Thyroid gland (tissue), 4 donors: ENCODE measurements at places on chromosomes 13 and 19. TPM values are rescaled to one million over a fixed set of nuclear protein-coding genes. Genes with fewer than 3 reads are reported as not detected.

The ATP4B gene
- not detected for total RNA-seq

The NFIX gene
- total RNA-seq, result 59.9 TPM

The DENND1C gene
- not detected for total RNA-seq

The SYT5 gene
- not detected for total RNA-seq

The POGLUT2 gene
- 3.0 TPM for total RNA-seq

The SIX5 gene
- total RNA-seq, result 18.3 TPM

The BEST2 gene
- total RNA-seq, result not detected

The NCCRP1 gene
- 0.45 TPM for total RNA-seq

DNA sequence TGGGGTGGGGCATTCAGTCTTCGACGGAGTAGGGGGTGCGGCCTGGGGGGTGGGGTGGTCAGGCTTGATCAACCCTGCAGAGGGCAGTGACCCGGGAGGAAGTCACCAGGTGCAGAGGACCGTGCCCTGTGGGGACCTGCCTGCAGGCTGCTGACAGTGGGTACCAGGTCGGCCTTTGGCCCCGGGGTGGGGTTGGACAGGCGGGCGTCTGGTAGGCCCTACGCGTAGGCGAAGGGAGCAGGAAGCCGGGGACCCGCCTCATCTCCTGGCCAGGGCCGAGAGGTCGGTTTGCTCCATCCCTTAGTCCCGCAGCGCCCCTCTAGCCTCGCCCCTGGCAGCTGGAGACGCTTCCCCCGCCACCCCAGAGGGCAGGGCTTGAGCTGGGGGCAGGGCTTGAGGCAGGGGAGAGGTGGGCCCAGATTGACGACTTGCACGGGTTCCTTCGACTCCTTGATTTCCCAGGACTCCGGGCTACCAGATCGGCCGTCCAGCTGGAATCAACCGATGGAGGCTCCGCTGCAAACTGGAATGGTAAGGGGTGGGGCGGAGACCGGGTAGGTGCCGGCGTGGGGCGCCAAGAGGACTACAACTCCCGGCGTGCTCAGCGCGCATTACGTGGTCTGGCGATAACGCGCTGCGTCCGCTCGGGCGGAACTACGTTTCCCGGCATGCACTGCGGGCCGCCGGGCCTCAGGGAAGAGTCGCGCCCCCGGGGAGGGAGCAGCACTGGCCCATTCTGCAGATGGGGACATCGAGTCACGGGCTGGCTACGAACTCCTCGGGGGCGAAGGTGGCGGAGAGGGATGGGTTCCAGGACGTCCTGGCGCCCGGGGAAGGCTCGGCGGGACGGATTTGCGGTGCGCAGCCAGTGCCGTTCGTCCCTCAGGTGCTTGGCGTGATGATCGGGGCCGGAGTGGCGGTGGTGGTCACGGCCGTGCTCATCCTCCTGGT lies at the start of gene PNPLA6:
TSS of gene PNPLA6 (plus strand) at position 671 of the 951 bp plus-strand sequence. CDS start at position 743, 72 bp downstream.
- H3K4me3 ChIP-seq, result peak within 1 kb of the TSS; percentile 42
- peak; percentile 96 for DNase-seq
- H3K36me3 ChIP-seq, result peaks cover 17% of the 10 kb centered on the region
- H3K27ac ChIP-seq, result peak within 1 kb of the TSS; percentile 52
- H3K4me1 ChIP-seq, result peaks cover 13% of the 10 kb centered on the region
- H3K27me3 ChIP-seq, result no peaks in the 10 kb centered on the region

DNA sequence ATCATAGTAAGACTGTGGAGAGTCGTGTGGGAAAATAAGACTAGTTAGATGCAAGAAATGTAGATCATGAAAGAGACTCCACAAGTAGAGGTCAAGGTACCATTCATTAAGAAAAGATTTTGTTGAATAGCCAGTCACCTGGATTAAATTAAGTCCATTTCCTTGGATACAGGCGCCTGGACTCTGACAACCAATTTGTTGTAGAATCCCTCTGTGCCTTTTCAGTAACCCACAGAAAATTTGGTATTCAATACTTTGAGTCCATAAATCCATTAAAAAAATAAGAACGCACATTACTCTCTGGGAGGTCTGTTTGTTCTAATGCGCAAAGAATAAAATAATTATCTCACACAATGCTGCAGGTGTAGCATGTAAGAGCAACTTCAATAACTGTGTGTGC lies 469.4 kb downstream of the KLF12 start:
- H3K27ac ChIP-seq, result no peak overlapping the region
- no peaks in the 10 kb centered on the region for H3K27me3 ChIP-seq
- no peak for DNase-seq
- no peaks in the 10 kb centered on the region for H3K36me3 ChIP-seq
- H3K4me3 ChIP-seq, result no peak overlapping the region
- peaks cover 9% of the 10 kb centered on the region for H3K4me1 ChIP-seq

GRCh38 chr13:90094357-90094756 lies 1253.1 kb upstream of the MIR17HG start:
- H3K36me3 ChIP-seq, result no peaks in the 10 kb centered on the region
- no peak overlapping the region for H3K4me3 ChIP-seq
- H3K27me3 ChIP-seq, result no peaks in the 10 kb centered on the region
- DNase-seq, result no peak
- no peak overlapping the region for H3K27ac ChIP-seq

GRCh38 chr13:66623129-66623820 lies 606.9 kb downstream of the PCDH9 start:
- no peaks in the 10 kb centered on the region for H3K36me3 ChIP-seq
- H3K4me1 ChIP-seq, result no peaks in the 10 kb centered on the region
- H3K27ac ChIP-seq, result no peak overlapping the region
- H3K27me3 ChIP-seq, result no peaks in the 10 kb centered on the region
- H3K4me3 ChIP-seq, result no peak overlapping the region
- no peak for DNase-seq

GRCh38 chr19:16070366-16070990 lies 5.8 kb upstream of the TPM4 start:
- no peaks in the 10 kb centered on the region for H3K36me3 ChIP-seq
- H3K27ac ChIP-seq, result peak overlapping the region; percentile 53
- DNase-seq, result peak; percentile 42
- no peaks in the 10 kb centered on the region for H3K27me3 ChIP-seq
- H3K4me1 ChIP-seq, result peaks cover 14% of the 10 kb centered on the region

- no peaks in the 10 kb centered on the region for H3K27me3 ChIP-seq
- H3K36me3 ChIP-seq, result peaks cover 75% of the 10 kb centered on the region
- H3K4me1 ChIP-seq, result no peaks in the 10 kb centered on the region
- no peak overlapping the region for H3K27ac ChIP-seq
- H3K4me3 ChIP-seq, result no peak overlapping the region
- no peak for DNase-seq
Observed at GRCh38 chr19:42229855-42230351, 9.8 kb downstream of the ZNF526 start.

DNA sequence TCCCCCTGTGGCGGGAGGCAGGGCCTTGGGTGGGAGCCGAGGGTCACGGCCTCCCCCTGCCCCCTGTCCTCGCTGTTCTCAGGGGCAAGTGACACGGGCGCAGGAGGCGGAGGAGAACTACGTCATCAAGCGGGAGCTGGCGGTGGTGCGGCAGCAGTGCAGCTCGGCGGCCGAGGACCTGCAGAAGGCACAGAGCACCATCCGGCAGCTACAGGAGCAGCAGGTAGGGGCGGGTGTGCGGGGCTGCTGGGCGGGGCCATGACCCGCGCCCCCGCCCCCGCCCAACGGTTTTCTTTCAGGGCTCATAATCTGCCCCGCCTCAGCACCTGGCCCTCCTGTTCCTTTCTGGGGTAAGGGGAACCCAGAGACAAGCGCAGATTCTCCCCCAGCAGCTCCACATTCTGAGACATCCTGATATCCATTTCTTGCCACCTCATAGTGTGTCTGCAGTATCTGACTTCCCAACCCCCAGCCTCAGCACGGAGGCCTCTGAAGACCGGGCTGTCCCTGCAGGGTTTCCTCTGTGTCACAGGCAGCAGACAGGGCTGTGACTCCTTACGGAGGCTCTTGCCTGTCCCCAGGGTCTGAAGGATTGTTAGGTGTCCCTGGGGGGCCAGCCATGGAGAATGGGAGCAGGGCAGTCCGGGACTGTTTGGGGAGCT lies 15.9 kb downstream of the PRR36 start:
- H3K27me3 ChIP-seq, result no peaks in the 10 kb centered on the region
- no peaks in the 10 kb centered on the region for H3K36me3 ChIP-seq
- peaks cover 14% of the 10 kb centered on the region for H3K4me1 ChIP-seq
- no peak overlapping the region for H3K27ac ChIP-seq
- H3K4me3 ChIP-seq, result no peak overlapping the region
- no peak for DNase-seq

DNA sequence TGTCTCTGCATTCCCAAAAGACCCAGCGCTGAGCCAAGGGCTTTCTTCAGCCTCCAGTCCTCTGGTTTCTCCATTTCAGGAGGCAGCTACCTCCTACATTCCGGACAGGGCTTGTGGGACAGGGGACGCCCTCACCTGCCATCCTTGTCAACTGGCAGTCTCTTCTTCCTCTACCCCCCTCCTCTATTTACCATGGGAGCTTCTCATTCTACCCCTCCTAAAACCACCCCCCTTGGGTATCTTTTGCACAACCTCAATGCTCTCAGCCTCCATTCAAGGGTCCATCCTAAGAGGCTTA lies 43.8 kb downstream of the ZNF93 start:
- DNase-seq, result no peak
- no peak overlapping the region for H3K27ac ChIP-seq
- H3K27me3 ChIP-seq, result no peaks in the 10 kb centered on the region

DNA sequence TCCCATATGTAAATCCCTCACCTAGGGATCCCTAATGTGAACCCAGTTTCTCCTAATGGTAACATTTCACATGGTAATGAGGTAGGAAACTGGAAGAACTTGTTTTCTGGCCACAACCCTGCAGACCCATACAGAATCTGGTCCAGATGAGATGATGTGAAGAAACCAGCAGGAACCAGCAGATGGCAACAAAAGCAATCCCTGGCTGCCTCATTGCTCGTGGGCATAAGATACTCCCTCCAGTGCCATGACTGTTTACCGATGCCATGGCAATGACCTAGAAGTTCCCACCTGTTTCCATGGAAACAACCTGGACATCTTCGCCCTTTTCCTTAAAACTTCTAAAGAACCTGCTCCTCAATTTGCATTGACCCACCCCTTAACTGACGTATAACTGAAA lies 1.4 kb upstream of the CD209 start:
- DNase-seq, result no peak
- H3K27me3 ChIP-seq, result no peaks in the 10 kb centered on the region
- H3K36me3 ChIP-seq, result no peaks in the 10 kb centered on the region
- H3K27ac ChIP-seq, result no peak overlapping the region
- H3K4me1 ChIP-seq, result no peaks in the 10 kb centered on the region

- no peaks in the 10 kb centered on the region for H3K36me3 ChIP-seq
- H3K27ac ChIP-seq, result no peak overlapping the region
- H3K27me3 ChIP-seq, result no peaks in the 10 kb centered on the region
- peak; percentile 40 for DNase-seq
- H3K4me1 ChIP-seq, result peaks cover 4% of the 10 kb centered on the region
Observed at GRCh38 chr19:9945319-9945966, 9.1 kb upstream of the OLFM2 start.

DNA sequence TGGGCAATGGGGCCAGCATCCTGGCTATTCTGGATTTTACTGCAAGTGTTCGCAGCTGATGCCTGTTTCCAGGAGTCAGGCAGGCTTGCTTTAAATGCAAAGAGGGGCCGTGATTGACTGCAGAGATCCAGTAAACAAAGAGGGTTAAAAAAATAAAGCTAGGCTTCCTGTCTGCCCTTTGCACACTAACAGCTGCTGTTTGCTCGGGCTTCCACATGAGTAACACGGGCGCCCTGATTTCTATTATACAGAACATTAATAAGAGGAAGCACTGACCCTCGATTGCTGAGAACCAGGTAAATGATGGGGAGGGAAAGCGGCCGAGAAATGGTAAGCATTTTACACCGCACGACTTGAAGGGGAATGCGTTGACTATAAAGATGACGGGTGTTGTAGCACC lies 254.2 kb upstream of the ZNF507 start:
- no peak for DNase-seq
- H3K27me3 ChIP-seq, result no peaks in the 10 kb centered on the region

- no peak overlapping the region for H3K4me3 ChIP-seq
- H3K4me1 ChIP-seq, result no peaks in the 10 kb centered on the region
- peak; percentile 94 for DNase-seq
Observed at GRCh38 chr13:20924758-20925394, 22.3 kb upstream of the XPO4 start.
